ENCODE measurements at places on chromosomes 12 and 14.
A peak's percentile ranks its signal among the peaks of the same experiment; 100 is the strongest.

GRCh38 chr12:57370072-57370471, 60.8 kb downstream of the R3HDM2 start:
- H3K36me3 ChIP-seq: peaks cover 22% of the 10 kb centered on the region
- DNase-seq: no peak
- no peak overlapping the region for H3K27ac ChIP-seq
- H3K4me1 ChIP-seq: peaks cover 8% of the 10 kb centered on the region

DNA sequence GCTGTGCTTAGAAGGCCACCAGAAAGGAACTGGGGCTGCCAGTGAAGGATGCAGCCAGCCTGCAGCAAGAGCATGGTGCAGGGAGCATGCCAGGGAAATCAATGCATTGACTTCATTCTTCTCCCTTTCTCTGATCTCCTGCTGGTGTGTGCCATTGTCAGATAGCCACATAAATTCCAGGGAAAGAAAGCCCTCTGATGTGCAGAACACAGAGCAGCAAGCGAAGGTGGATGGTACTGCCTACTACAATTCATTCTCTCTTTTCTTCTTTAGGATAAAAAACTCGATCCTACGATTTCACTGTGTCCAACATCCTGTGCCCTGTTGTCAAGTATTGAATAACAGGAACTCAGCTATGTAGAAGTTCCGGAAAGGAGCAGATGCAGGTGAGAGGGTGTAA, 446.7 kb upstream of the TMEM132C start:
- no peak overlapping the region for H3K27ac ChIP-seq
- H3K4me3 ChIP-seq: no peak overlapping the region
- no peaks in the 10 kb centered on the region for H3K36me3 ChIP-seq
- no peak for DNase-seq
- H3K4me1 ChIP-seq: peaks cover 10% of the 10 kb centered on the region

DNA sequence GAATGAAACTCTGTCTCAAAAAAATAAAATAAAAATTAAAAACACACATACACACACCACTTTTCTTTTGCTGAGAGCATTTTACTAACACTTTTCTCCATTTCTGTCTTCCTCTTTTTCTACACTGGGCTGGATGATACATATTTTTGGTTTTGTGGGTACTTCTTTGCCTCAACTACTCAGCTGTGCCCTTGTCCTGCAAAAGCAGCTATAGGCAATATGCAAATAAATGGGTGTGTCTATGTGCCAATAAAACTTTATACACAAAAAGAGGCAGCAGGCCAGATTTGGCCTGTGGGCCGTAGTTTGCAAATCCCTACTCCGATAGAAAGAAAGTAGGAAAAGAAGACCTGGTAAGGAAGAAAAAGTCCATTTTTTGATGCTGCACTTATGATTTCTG, 6.5 kb downstream of the CLMN start:
- no peak for DNase-seq
- H3K27ac ChIP-seq: no peak overlapping the region
- H3K4me3 ChIP-seq: no peak overlapping the region
- H3K4me1 ChIP-seq: peaks cover 35% of the 10 kb centered on the region

DNA sequence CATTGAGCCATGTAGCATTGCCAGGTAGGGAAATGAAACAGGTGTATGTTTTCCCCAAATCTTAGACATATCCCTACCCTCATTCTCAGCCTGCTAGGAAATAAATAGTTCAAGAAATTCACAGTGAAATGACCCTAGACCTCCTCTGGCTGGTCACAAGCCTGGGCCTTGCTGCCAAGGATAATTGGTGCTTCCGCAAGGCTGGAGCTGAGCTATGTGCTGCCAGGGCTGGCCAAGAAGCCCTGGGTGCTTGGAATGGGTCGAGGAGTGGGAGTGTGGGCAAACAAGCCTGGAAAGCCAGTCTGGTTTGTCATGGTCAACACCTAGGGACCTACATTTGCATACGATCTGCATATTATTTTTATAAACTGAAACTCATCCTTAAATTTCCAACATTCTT, 31.3 kb upstream of the SLC10A1 start:
- H3K36me3 ChIP-seq: peaks cover 11% of the 10 kb centered on the region
- H3K27ac ChIP-seq: no peak overlapping the region
- no peak overlapping the region for H3K4me3 ChIP-seq
- H3K27me3 ChIP-seq: no peaks in the 10 kb centered on the region
- no peaks in the 10 kb centered on the region for H3K4me1 ChIP-seq

DNA sequence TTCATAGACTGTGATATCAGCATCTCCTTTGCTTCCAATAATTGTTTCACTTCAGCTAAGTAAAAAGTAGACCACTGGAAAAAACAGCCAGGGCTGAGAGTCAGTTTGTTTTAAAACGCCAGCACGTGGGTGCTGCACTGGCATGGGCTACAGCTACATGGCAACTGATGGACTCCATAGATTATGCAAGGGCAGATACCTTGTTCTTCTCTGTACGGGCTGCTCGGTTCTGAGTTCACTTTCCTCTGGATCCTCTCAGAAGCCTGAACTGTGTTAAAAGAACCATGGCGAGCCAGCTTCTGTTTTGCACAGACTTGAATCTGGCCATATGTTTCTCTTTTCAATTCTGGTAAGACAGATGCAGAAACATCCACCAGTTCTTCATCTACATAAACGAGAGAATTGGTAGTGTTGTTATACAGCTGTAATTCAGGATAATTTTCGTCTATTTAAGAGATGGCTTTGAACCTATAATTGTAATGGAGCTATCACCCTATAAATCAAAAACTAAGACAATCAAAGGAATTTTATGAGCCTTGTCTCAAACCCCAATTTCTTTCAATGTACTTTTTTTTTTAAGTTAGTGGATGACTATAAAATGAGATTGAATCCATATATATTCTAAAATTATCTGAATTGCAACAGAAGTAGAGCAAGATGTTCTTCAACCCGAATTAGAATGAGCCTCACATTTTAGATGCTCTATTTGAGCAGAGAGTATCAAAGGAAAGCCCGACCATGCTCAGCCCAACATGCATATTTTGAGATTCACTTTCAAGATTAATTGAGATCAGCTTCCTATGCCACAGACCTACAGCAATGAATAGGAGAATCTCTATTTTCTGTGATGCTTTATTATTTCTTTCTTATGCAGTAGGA, 31.5 kb downstream of the E2F7 start:
- no peak for DNase-seq
- no peaks in the 10 kb centered on the region for H3K27me3 ChIP-seq
- no peak overlapping the region for H3K4me3 ChIP-seq
- no peak overlapping the region for H3K27ac ChIP-seq

- H3K27me3 ChIP-seq: no peaks in the 10 kb centered on the region
- no peaks in the 10 kb centered on the region for H3K36me3 ChIP-seq
- H3K4me1 ChIP-seq: no peaks in the 10 kb centered on the region
- no peak overlapping the region for H3K27ac ChIP-seq
Observed at GRCh38 chr12:3010214-3010930, 51.2 kb downstream of the TEAD4 start.

GRCh38 chr14:68621400-68622365, 171.2 kb downstream of the ZFP36L1 start:
- H3K4me1 ChIP-seq: peaks cover 42% of the 10 kb centered on the region
- no peak overlapping the region for H3K4me3 ChIP-seq
- H3K36me3 ChIP-seq: peaks cover 24% of the 10 kb centered on the region
- H3K27me3 ChIP-seq: no peaks in the 10 kb centered on the region

DNA sequence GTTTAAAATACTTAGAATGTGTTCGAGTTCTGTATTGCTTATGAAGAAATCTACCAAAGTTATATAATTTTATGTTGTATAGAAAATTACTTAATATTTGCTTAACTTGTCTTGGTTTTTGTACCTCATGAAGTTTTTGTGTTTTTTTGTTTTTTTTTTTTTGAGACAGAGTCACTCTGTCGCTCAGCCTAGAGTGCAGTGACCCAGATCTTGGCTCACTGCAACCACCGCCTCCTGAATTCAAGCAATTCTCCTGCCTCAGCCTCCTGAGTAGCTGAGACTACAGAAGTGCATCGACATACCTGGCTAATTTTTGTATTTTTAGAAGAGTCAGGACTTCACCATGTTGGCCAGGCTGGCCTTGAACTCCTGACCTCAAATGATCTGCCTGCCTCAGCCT, 69.9 kb downstream of the MON2 start:
- H3K36me3 ChIP-seq: peaks cover 8% of the 10 kb centered on the region
- H3K4me1 ChIP-seq: no peaks in the 10 kb centered on the region
- H3K4me3 ChIP-seq: no peak overlapping the region
- H3K27ac ChIP-seq: no peak overlapping the region

DNA sequence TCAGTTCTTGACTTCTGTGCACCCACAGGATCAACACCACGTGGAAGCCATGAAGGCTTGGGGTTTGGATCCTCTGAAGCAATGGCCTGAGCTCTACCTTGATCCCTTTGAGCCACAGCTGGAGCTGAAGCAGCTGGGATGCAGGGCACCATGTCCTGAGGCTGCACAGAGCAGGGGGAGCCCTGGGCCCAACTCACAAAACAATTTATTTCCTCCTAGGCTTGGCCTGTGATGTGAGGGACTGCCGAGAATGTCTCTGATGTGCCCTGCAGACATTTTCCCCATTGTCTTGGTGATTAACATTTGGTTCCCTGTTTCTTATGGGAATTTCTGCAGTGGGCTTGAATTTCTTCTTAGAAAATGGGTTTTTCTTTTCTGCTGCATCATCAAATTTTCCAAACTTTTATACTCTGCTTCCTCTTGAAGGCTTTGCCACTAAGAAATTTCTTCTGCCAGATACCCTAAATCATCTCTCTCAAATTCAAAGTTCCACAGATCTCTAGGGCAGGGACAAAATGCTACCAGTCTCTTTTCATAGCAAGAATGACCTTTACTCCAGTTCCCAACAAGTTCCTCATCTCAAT, 288.2 kb downstream of the CCDC59 start:
- no peaks in the 10 kb centered on the region for H3K4me1 ChIP-seq
- H3K4me3 ChIP-seq: no peak overlapping the region
- no peaks in the 10 kb centered on the region for H3K27me3 ChIP-seq
- DNase-seq: no peak

GRCh38 chr14:74945261-74945851, 10.0 kb downstream of the PGF start:
- H3K27me3 ChIP-seq: no peaks in the 10 kb centered on the region
- H3K4me3 ChIP-seq: no peak overlapping the region
- peak; percentile 63 for DNase-seq
- peaks cover 14% of the 10 kb centered on the region for H3K4me1 ChIP-seq

GRCh38 chr14:50928002-50928635, 16.2 kb downstream of the PYGL start:
- H3K4me3 ChIP-seq: no peak overlapping the region
- H3K36me3 ChIP-seq: peaks cover 2% of the 10 kb centered on the region
- no peaks in the 10 kb centered on the region for H3K4me1 ChIP-seq
- DNase-seq: no peak
- no peaks in the 10 kb centered on the region for H3K27me3 ChIP-seq
- no peak overlapping the region for H3K27ac ChIP-seq

- H3K27ac ChIP-seq: no peak overlapping the region
- no peak for DNase-seq
- no peak overlapping the region for H3K4me3 ChIP-seq
- peaks cover 31% of the 10 kb centered on the region for H3K27me3 ChIP-seq
- H3K4me1 ChIP-seq: peaks cover 16% of the 10 kb centered on the region
Observed at GRCh38 chr14:61466249-61466904, 145.0 kb downstream of the PRKCH start.

DNA sequence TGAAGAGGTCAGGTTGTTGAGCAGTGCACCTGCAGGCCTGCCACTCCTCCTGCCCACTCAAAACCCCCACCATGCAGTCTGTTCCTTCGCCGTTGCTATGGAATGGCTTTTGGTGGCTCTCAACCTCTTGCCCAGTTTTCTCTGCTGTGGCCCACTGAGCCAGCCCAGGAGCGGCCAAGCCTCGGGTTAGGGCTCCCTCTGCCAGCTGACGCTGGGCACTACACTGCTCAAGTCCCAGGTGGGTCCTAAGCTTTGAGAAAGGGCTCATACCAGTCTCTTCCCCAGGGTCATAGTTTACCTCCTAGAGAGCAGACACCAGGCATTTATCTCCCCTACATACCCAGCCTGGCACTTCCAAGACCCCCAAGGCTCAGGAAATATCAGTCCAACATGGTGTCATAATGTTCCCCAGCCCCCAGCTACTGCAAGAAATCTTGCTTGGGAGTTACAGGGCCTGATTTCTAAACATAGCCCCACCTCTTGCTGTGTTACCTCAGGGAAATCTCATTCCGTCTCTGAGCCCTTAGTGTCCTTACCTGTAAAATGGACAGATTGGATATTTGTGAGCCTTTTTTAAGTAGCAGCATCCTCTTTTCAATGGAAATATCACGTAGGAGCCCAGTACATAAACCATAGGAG, 59.4 kb downstream of the TSPAN11 start:
- H3K36me3 ChIP-seq: no peaks in the 10 kb centered on the region
- no peaks in the 10 kb centered on the region for H3K27me3 ChIP-seq
- peaks cover 11% of the 10 kb centered on the region for H3K4me1 ChIP-seq
- peak; percentile 57 for DNase-seq

GRCh38 chr14:64474698-64475097, 9.4 kb downstream of the AKAP5 start:
- peaks cover 4% of the 10 kb centered on the region for H3K4me1 ChIP-seq
- DNase-seq: no peak
- H3K27me3 ChIP-seq: no peaks in the 10 kb centered on the region
- no peak overlapping the region for H3K27ac ChIP-seq

DNA sequence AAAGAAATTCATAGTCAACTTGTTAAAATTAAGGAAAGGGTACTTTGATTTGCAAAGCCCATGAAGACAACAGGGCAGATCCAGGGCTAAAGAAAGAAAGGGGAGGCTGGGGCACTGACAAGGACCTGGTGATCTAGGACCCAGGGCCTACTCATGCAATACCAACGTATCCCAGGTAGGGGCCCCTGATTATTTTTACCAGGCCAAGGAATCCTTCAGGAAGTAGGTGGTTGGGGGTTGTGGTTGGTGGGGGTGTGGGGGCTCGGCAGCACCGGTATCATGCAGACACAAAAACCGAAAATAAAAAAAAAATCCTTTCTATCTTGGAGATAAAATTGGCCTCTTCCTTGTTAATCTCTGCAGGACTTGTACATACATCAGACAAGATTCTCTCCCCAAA, 47.5 kb downstream of the GSC start:
- no peaks in the 10 kb centered on the region for H3K4me1 ChIP-seq
- no peak overlapping the region for H3K27ac ChIP-seq
- peaks cover 5% of the 10 kb centered on the region for H3K27me3 ChIP-seq

GRCh38 chr12:25699454-25699853, 146.4 kb upstream of the LMNTD1 start:
- peaks cover 6% of the 10 kb centered on the region for H3K36me3 ChIP-seq
- DNase-seq: no peak
- no peak overlapping the region for H3K27ac ChIP-seq
- H3K4me3 ChIP-seq: no peak overlapping the region

Measured in neural crest cell (in vitro differentiated cells).